ENCODE measurements at places on chromosomes 1 and 21. TPM values are rescaled to one million over a fixed set of nuclear protein-coding genes. Genes with fewer than 3 reads are reported as not detected.

CCDC185 gene
- total RNA-seq: 0.05 TPM

LPAR3 gene
- 0.22 TPM for total RNA-seq

DNALI1 gene
- not detected for total RNA-seq

MX2 gene
- 0.08 TPM for total RNA-seq

VWA1 gene
- total RNA-seq: 14.2 TPM

RGS8 gene
- total RNA-seq: not detected

Data from A549 treated with DMSO at 1 μM for 4 hours (cell line).